ENCODE measurements at places on chromosomes 5 and 9. TPM values are rescaled to one million over a fixed set of nuclear protein-coding genes. Genes with fewer than 3 reads are reported as not detected.

GMCL2 gene
- not detected for total RNA-seq

PRELID2 gene
- 6.6 TPM for total RNA-seq

TMOD1 gene
- total RNA-seq = 1.3 TPM

PCDHA10 gene
- 6.7 TPM for total RNA-seq

SCGB3A2 gene
- total RNA-seq = not detected

SLC36A2 gene
- not detected for total RNA-seq

HEMGN gene
- not detected for total RNA-seq

ARL15 gene
- total RNA-seq = 13.7 TPM

Measured in chondrocyte (in vitro differentiated cells).